ENCODE measurements at places on chromosomes 6 and 20.
A peak's percentile ranks its signal among the peaks of the same experiment; 100 is the strongest.

GRCh38 chr6:109715616-109716015 lies 24.5 kb downstream of the FIG4 start:
- DNase-seq: no peak

DNA sequence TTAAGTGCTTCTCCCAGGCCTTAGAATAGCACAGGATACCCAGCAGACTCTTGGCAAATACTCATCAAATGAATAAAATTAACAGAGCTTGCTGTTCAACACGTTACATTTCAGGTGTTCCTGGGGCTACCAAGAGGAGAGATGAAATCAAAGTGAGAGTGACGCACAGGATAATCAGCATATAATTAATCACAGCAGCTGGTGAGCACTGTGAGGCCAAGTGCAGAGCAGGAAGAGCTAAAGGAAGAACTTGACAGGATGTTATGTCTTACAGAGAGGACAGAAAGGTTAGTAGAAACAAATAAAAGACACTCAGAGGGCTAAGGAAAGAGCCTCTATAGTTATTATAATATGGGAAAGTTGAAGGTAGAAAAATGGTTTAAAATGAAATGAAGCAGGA lies 8.8 kb downstream of the PPIL1 start:
- DNase-seq: no peak

DNA sequence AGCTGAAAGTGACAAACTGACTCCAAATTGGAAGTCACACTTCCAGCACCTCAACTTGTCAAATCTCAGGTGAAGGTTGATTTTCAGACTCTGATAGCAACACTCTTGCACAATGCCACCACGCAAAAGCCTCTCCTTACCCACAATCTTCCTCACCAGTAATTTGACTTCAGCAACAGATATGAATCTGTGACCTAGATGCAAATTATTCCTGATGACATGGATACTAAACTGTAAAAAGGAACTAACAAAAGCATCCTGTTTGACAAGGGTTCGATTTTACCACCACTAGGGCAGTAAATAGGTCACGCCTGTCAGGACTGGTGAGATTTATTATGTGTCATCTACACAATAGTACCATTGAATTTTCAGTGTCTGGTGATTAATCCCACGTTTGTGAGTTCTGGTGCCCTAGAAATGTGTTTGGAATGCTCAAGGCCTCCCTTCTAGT lies 134.4 kb upstream of the COL21A1 start:
- no peak for DNase-seq

DNA sequence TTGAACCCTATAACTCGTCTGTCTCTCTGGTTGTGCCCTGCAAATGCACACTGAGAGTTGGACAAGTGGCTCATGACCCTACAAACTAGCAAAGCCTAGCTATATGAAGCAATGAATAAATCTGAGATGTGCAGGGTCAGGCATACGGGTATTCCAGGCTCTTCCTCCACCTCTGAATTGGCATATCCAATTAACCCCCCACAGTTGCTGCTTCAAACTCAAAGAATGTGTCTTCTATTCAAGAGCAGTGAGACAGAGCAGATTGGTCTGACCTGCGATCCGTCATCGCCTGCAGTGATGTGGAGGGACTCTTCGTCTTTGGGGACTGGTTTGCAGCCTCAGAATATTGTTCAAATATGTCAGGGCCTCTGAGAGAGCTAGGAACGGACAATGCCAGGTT lies 59.8 kb downstream of the LAMP5 start:
- DNase-seq: no peak

GRCh38 chr20:478949-479429 lies 16.7 kb upstream of the TBC1D20 start:
- DNase-seq: peak; percentile 57

GRCh38 chr6:104941729-104942091 lies 15.2 kb upstream of the LIN28B start:
- DNase-seq: no peak

DNA sequence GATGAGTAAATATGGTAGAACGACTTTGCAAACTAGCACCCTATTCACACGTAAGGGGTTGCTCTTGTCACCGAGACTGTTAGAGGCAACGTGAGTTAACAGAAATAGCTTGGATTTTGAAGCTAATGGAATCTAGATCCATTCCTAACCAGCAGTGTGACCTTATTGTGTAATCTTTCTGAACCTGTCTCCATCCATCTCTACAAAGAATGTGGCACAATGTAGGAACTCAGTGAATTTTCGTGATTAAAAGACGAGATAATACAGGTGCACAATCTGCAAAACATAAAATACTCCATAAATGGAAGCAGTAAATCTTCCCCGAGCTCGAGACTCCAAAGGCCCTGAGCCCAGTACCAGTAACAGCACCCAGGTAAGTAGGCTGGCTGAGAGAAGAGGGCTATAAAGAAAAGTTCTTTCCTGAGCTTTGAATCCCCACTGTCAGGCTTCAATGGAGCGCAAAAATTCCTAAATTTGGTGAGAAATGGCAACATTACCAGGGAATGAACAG lies 801 bp upstream of the KIFC1 start:
- DNase-seq: no peak

- no peak for DNase-seq
Measured at GRCh38 chr6:20954315-20954714, 420.1 kb downstream of the CDKAL1 start.

DNA sequence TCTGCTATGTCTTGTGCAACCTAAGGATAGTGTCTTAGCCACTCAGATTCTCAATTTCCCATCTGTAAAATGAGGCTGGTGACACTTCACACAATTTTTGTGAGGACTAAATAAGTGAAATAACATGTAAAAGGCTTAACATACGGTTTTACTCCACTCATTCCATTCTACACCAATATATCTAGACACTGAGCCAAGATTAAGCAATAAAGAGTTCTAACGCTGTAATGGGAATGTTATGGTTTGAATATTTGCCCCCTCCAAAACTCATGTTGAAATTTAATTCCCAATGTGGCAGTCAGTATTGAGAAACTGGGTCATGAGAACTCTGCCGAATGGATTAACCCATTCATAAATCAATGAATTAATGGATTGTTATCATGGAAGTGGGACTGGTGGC lies 301.0 kb downstream of the HACE1 start:
- no peak for DNase-seq

DNA sequence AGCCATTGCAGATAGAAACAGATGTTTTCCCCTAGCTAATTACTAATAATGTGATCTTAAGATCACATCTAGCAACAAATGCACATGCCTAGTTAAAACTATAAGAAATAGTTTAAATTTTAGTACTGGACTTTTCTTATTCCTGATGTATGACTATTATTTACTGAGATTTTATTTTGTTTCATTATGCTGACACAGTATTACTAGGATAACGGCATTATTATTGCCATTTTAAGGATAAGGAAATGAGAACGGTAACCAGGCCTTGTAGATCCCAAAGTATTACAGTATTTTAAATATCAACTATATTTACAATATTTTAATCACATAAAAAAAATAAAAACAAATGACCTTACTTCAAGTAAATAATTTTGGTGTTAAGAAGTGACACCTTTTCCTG lies 240.3 kb downstream of the ADGRB3 start:
- DNase-seq: no peak

DNA sequence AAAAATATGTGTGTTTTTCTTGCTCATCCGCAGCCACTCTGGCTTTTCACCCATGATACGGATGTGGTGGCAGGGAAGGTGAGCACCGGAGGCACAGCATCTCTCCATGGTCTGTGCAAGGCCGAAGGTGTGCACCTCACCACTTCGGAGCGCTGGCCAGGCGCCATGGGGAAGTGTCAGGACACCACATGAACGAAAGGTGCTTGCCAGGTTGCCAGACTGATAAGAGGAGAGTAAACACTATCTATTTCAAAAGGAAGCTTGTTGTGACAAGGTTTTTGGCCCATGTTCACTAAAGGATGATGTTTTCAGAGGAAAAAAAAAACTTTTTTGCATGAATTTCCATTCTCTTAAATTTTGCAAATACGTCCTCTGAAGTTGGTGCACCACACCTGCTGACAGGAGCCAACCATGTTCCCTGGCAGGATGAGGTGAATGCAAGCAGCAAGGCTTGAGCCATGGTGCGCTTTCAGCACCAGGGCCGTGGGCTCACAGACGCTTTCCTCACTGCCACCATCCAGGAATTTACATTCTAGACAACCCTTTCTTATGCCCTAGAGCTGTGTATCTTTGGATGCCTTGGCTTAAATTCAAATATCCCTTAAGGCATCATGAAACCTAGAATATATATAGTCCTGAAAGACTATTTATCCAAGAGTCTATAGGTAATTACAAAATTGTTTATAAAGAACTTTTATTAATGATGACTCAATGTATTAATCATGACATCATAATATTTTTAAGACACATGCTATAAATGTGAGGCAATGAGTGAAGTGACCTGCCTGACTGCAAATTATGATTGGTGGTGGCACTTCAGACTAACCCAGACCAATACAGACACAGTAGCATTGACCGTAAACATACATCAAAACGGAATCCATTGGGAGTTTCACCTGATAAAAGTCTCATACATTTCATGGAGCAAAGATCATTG lies 234.5 kb downstream of the TFAP2A start:
- no peak for DNase-seq

- DNase-seq: no peak
Measured at GRCh38 chr6:148883270-148883669, 136.4 kb downstream of the UST start.

GRCh38 chr6:92701425-92702096 lies 717.8 kb downstream of the EPHA7 start:
- no peak for DNase-seq

DNA sequence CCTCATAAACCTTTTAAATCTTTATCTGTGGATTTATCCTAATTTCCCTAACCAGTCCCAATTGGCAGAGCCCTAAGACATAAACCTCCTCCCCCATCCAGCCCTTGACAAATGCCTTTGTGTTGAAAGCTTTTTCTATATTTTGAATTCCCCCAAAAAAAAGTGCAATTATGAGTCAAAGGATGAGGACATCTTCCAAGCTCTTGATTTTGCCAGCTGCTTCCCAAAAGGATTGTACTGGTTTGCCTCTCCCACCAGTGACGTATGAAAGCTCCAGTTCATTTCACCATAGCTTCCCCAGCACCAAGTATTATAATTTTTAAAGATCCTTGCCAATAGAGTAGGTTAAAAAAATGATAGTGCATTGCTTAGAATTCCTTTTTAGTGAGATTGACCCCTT lies 38.9 kb downstream of the SIRPA start:
- no peak for DNase-seq

DNA sequence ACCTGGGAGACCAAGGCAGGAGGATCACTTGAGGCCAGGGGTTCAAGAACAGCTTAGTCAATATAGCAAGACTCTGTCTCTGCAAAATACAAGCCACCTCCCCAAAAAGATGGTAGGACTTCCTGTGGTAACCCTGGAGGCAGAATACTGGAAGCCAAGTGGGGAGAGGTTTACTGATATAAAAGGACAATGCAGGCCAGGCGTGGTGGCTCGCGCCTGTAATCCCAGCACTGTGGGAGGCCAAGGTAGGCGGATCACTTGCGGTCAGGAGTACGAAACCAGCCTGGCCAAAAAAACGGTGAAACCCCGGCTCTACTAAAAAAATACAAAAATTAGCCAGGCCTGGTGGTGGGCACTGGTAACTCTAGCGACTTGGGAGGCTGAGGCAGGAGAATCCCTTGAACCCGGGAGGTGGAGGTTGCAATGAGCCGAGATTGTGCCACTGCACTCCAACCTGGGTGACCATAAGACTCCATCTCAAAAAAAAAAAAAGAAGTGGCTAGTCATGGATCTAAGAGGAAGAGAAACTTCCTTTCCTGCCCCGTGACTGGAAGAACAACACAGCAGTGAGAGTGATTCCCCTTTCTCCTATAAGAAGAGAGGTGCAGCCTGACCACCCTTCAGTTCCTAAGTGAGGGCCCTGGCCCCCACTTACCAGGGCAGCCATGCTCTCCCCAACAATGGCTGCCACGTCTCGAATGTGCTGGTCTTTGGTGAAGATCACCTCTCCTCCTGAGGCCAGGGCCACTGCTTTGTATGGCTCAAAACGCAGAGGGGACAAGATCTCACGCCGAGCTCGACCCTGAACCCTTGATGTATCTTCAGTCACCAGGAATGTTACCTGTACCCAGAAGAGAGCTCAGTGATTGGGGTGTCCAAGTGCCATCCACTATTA lies 6.2 kb downstream of the SAPCD1 start:
- DNase-seq: no peak

- DNase-seq: no peak
Measured at GRCh38 chr20:43293068-43293786, 103.5 kb upstream of the PTPRT start.

DNA sequence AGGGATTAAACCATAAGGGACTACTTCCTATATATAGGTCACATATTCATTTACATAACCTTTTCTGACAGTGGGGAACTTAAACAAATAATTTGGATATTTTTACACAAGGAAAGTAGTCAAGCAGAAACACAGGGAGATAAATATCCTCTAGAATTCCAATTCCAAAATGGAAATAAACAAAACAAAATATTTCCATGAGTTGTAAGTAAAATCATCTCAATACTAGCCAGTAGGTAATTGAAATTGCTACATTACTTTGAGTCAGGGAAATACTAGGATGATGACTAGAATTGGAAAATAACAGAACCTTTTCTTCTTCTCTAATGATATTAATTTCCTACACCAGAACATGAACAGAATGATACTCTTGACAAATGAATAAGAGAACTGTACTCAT lies 1308.1 kb upstream of the GJE1 start:
- no peak for DNase-seq

- no peak for DNase-seq
Measured at GRCh38 chr6:87282743-87283142, 39.6 kb upstream of the SMIM8 start.

DNA sequence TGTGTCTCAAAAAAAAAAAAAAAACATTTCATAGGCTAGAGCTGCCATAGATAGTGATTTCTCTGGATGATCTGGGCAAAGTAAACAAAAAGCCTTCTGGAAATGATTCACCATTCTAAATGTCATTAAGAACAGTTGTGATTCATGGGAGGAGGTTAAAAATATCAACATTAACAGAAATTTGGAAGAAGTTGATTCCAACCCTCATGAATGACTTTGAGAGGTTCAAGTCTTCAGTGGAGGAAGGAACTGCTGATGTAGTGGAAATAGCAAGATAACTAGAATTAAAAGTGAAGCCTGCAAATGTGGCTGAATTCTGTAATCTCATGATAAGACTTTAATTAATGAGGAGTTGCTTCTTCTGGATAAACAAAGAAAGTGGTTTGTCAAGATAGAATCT lies 26.8 kb upstream of the MMP24 start:
- DNase-seq: peak; percentile 56

DNA sequence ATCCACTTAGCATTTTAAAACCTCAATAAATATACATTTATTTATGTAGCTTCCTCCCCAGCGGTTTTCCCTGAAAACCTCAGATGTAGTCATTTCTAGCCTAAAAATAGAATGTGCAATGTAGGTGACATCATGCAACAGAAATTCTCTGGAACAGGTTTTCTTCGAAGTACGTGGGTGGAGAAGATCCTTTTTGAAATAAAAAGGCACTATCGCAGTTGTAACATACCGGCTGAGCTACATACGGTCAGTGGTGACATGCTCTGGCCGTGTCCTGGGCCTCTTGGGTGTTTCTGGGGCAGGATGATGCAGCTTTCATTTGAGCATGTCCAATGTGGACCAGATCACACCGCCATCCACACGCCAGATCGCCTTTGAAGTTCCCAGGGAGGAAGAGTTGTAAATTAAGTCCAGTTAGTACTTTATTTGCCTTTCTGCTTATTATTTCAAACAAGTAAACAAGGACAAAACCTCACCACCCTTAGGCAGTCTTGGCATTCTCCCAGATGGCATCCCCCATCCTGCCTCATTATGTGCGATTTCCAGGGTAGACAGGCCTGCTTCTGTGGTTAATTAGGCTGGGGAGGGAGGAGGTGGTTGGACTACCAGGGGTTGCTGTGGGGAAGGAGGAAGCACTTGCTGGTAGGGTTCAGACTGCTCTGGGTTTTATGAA lies 109.5 kb upstream of the CLDN20 start:
- peak; percentile 84 for DNase-seq

GRCh38 chr6:39189915-39190544 lies 39.2 kb downstream of the KCNK5 start:
- no peak for DNase-seq
